T1000 (cell line): ENCODE measurements at places on chromosomes 11 and 22.

DNA sequence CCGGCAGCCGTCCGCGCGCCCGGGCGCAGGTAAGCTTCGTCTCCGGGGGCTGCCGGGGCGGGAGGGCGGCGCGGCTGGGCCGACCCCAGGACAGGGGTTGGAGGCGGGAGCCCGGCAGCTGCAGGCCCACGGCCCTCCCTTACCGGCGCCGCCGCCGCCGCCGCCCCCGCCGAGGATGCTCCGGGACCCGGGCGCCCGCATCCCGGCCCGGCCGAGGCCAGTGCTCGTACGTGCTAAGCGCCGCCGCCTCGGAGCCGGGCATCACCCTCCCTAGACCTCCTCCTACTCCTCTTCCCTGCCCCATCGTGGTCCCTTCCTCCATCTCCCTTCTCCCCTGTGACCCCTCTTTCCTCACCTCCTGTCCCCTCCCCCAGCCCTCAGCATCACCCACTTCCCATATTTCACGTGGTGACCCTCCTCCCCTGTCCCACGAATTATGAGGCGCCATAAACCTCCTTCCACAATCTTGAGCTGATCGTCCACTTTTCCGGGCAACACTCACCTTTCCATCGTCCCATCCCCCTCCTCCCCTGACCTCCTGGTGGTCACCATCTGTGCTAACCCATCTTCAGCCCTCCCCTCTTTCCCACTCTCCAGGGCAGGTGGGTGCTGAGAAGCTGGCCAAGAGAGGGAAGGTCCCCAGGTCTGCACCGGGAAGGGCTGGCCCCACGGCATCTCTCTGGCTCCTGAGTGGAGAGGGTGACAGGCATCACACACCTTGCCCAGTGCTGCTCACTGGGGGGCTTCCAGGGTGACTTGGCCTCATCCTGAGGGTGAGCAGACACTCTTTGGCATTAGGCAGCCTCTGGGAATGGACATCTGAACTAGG, 612 bp downstream of the ASPHD2 start:
- no peak for DNase-seq

GRCh38 chr11:31817621-31818424, 6.7 kb upstream of the PAX6 start:
- DNase-seq, result no peak

DNA sequence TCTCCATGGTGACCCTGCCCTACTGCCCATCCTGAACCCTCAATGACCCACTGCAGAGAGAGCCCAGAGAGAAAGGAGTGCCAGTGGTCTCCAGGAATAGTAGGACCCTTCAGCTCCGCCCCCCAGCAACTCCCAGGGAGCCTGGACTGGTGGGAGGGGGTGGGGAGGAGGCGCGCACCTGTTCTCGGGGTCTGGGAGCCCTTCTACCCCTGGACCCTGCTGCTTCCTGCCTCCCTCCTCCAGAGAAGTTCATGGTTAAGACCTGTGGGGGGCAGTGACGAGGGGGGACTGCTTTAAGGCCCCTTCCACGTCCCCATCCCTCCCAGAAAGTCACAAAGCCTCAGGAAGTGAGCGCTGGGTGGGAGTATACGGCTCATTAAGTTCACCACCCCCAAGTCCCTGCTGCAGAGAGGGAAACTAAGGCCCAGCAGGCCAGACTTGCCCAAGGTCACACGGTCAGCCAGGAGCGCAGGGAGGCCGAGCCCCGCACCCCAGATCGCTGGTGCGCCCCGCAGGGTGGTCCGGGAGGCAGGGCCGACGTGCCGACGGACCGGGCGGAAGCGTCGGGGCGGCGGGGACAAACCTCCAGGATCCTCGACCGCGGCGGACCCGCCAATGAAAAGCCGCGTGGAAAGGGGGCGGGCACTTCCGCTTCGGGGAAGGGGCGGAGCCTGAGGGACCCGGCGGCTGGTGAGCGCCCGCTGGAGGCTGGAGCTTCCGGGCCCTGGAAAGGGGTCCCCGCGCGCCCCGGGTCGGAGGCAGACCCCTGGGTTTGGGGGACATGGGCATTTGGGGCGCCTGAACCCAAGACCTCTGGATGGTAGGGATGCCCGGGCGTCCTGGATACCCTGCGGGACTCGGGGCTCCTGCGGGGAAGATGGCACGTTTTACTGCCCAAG, at the start of the genes NUDT22 and TRPT1:
Gene NUDT22, plus strand, starts transcription at position 667 of the 899 bp plus-strand sequence. CDS start 379 bp downstream, outside the sequence.
Gene TRPT1, minus strand, starts transcription at position 579 of the 899 bp plus-strand sequence. Its CDS starts 326 bp downstream, at position 253.
- peak; percentile 76 for DNase-seq

DNA sequence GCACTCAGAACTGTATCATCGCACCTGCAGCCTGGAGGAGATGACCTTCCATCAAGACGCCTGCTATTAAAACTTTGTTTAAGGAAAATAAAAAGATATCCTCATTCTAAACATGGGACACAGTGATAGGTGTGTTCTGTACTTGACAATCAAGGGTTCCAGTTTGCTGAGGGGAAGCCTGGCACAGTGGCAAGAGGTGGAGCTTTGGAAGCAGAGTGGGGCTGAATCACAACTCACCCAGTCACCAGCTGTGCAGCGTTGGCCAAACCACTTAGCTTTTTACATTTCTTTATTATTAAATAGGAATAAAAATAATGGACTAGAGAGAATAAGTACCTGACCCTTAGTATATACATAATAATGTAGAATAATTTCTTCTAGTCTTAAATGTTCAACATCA, 220.7 kb downstream of the TENM4 start:
- no peak for DNase-seq

DNA sequence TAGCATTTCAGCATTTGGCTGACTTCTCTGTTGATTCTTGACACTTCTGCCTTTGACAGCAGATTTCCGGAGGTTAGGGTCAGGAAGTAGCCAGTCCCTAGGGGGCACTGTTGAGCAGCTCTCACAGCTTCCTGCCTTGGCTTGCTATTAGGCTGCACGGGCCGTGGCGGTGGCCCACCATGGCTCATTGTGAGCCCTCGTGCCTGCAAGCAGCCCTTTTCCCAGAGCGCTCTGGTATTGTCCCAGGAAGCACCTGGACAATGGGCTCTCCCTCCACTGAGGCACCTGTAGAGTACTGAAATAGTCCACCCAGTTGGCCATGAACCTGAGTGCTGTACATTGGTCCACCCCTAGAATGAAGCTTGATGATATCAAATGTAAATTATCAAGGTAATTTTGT, 100.2 kb upstream of the GAL start:
- DNase-seq, result no peak
